ENCODE measurements at places on chromosomes 5 and 9.

DNA sequence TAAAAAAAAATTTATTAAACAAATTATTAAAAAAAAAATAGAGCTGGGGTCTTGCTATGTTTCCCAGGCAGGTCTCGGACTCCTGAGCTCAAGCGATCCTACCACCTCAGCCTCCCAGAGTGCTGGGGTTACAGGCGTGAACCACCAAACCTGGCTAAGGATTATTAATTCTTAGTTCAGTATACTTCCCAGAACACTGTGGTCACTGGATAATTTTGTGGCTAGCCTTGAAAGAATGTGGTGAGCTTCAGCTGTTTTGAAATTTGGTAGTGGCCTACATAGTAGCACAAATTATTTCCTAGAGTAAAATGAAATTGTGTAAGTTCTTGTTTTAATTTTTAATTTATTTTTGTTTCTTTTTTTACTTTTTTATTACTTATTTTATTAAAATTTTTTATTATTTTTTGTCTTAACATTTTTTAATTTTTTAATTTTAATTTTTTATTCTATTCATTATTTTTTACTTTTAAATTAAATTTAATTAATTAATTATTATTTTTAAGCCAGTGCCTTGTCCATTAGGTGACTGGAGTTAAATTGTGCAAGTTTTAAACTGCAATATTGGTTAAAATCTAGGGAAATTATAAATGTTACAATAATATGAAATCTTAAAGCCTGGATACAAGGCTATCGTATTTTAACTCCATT is 23.0 kb downstream of the ARRDC3 start:
- no peak for DNase-seq

GRCh38 chr9:124047251-124047672 is 35.7 kb downstream of the LHX2 start:
- DNase-seq: no peak

DNA sequence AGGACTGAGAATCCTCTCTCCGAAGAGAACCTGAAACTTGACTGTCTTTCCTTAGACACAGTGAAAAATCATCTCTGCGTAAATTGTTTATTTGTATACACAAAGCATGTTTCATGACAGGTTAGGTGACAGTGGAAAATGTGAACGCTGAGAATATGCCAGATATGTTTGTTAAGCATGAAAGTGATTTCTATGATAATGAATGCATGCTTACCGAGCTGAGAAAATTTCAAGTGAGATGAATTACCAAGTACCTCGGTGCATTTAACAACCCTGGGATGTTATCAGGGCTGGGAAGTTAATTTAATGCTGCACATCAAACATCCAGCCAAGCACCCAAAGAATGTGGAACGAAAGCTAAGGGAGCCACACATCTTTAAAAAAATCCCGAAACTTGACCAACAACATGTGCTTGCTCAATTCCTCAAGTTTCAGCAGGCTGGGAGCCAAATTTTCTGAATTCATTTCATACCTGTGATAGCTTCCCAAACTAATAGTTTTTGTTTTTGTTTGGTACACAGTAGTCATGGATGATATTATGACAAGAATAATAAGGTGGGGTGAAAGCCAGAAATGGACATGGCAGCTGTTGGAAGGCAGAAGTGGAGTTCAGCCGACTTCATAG is 336.9 kb downstream of the ARHGEF28 start:
- DNase-seq: no peak

GRCh38 chr9:28782630-28783029 is 1209.3 kb upstream of the C9orf72 start:
- no peak for DNase-seq

DNA sequence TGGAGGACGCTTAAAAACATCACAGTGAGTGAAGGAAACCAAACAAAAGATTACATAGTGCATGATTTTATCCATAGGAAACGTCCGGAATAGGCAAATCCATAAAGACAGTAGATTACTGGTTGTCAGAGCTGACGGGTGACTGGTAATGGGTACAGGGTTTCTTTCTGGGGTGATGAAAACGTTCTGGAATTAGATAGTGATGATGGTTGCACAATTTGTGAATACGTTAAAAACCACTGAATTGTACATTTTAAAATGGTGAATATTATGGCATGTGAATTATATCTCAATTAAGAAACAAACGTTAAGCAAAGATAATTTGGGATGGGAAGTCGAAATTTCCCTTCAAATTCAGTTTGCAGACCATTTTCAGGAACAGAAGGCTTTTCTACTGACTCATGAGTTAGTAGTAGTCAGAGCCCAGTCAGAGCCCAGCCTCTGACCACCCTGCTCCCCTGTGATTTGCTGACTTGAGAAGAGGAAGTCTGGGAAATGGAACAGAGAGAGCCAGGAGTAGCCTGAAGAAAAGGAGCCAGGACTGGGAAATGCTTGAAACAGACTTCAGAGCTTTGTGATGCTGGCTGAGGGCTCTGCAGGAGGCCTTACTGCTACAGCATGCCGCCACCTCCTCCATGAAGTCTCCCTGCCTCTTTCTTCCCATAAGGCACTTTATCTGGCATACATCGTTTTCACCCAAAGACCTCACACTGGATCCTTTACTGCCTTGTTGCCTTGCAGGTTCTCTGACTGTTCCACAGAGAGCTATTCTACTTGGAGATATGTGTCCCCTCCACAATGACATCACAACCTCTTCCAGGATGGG is 46.4 kb upstream of the CTNNA1 start:
- no peak for DNase-seq

DNA sequence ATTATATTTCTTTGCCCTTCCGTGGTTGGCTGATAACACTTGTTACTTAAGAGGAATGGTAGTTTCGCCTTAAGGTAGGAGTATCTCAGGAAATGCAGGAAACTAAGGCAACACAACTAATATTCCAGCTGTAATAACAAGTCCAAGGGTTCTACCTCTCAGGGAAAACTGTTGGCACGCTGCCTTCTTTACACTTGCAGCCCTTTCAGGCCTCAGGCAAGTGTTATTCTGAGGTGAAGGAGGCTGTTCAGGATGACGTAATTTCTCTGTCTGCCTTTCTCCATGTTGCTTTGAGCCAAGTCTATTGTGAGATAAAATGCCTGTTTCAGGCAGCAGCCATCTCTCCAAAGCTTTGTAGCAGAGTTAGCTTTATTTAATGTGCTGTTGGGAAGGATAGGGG is 38.0 kb downstream of the VCAN start:
- no peak for DNase-seq

DNA sequence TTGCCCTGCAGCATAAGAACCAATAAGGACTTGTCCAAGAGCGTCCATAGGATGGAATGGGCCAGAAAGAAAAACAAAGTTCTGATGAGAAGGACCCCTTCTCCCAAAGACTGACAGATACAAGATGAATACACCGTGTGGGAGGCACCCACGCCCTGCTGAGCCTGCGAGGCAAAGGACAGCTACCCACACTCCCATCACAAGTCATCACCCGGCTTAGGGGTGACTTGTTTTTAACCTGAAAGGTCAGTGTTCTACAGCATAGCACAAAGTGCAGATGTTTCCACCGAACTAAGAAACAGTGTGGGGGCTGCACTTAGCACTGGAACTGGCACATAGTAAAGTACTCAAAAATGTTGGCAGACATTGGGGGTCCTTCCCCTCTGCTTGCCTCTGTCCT is 13.9 kb downstream of the TNIP1 start:
- DNase-seq: no peak

- DNase-seq: no peak
These were observed 85.0 kb upstream of the RARS1 start for GRCh38 chr5:168401226-168401625.

DNA sequence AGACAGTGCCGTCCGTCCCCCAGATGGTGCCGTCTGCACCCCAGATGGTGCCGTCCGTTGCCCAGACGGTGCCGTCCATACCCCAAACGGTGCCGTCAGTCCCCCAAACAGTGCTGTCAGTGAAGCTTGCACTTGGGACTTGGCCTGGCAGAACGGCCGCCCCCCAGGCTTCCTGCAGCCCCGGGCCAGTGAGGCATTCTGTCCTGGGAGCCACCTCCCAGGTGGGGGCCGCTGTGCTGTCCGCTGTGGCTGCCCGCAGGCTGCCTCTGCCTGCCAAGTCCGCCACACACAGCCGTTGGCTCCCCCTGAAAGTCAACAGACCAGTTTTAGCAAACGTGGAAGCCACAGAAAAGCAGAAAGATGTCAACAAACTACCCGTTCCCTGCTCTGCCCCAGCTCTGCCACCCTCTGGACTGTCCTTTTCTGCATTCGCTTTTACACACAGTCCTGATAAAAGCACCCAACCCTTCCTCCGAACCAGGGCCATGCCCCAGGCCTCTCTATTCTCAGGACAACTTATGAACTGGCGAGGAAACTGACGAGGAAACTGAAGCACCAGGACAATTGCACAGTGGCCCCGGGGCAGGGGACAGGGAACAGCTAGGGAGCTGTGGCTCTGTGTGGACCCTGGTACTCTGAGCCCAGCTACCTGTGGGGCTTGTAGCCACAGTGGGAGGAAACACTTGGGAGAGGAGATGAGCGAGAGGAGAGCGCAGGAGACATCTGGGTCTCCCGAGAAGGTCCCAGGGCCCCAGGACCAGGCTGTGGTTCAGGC is 39.6 kb upstream of the RXRA start:
- no peak for DNase-seq

DNA sequence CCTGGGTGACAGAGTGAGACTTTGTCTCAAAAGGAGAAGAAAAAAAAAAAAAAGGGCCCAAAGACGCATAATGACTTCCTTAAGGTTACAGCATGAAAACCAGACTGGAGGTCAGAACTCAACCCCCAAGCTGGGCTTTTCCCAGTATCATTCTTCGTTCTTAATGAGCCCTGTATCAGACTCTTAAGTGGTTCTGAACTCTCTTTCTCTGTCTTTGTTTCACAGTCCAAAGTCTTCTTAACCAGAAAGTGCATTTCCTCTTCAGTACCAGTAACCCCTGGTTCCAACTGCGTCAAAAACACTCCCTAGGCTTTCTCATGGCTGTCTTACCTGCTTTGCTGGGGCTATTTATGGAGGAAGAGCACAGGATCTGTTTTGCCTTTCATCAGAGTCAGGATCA is 38.4 kb upstream of the SHB start:
- no peak for DNase-seq

GRCh38 chr9:87152256-87152655 is 204.9 kb upstream of the GAS1 start:
- DNase-seq: no peak

DNA sequence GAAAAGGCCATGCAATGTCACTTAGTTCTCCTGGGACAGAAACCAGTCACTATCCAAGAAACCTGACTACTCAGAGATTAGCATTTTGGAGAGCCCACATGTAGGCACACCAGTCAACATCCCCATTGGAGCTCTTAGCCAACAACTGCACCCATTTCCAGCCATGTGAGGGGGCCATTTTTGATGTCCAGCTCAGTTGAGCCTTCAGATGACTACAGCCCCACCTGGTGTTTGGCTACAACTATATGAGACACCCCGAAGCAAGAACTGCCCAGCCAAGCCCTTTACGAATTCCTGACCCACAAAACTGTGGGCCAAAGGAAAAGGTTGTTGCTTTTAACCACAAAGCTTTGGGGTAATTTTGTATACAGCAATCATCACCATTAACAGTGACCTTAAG is 300.1 kb downstream of the ASTN2 start:
- DNase-seq: no peak

- DNase-seq: no peak
These were observed 7.2 kb upstream of the XPA start for GRCh38 chr9:97704345-97704677.

Measured in NCI-H748 treated with DMSO at 0.1 percent for 48 hours (cell line).